ENCODE measurements at places on chromosomes 11 and 22.
A peak's percentile ranks its signal among the peaks of the same experiment; 100 is the strongest.

GRCh38 chr11:65854852-65855837 is 2.8 kb downstream of the CFL1 start:
- no peak for DNase-seq

DNA sequence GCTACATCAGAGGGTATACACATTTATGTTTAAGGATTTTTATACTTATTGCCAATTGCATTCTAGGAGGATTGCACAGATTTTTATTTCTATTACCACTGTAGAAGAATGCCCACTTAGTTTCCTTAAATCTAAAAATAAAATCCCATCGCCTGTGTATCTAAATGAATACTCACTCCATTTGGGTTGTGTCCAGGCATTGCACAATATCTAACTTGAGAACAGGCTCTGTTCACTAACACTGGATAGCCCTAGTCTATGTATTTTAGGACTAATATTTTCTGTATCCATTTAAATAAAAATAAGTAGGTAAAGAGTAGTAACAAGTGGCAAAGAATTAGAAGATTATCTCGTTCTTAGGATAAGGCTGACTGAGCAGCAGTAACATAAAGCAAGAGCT is 4.1 kb downstream of the C11orf52 start:
- peak; percentile 76 for DNase-seq

DNA sequence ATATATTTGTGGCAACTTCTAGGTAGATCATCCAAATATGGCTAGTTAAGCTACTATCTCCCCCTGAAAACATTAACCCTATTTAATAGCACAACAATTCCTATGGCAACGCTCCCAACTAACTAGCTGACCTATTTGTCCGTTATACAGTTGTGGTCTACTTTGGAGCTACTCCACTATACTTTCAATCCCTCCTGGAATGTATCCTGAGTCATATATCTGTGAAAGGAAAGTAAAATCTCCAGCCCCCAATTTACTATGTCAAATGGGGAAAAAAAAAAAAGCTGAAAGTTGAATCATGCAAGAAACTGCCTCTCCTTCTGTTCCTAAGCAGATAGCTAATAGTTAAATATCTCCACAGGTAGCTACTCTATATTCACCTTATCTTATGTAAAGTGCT is 128.5 kb downstream of the CD44 start:
- DNase-seq, result peak; percentile 90

- peak; percentile 35 for DNase-seq
Measured at GRCh38 chr11:85627332-85627997, at the start of gene DLG2. TSS of gene DLG2 (minus strand) at chr11:85627344.

DNA sequence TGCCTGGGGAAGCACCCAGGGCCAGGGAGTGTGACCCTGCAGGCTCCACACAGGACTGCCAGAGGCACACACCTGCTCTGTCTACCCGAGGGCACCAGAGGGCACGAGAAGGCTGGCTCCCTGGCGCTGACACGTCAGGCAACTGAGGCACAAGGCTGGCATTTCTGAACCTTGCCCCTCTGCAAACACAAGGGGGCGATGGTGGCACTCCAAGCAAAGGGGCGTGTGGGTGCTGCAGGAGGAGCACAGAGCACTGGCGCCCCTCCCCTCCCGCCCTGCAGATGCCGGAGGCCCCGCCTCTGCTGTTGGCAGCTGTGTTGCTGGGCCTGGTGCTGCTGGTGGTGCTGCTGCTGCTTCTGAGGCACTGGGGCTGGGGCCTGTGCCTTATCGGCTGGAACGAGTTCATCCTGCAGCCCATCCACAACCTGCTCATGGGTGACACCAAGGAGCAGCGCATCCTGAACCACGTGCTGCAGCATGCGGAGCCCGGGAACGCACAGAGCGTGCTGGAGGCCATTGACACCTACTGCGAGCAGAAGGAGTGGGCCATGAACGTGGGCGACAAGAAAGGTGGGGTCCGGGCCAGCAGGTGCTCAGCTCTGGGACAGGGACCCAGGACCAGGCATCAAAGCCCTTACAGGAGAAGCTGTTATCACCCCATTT is 20.8 kb upstream of the TXNRD2 start:
- DNase-seq, result peak; percentile 76

DNA sequence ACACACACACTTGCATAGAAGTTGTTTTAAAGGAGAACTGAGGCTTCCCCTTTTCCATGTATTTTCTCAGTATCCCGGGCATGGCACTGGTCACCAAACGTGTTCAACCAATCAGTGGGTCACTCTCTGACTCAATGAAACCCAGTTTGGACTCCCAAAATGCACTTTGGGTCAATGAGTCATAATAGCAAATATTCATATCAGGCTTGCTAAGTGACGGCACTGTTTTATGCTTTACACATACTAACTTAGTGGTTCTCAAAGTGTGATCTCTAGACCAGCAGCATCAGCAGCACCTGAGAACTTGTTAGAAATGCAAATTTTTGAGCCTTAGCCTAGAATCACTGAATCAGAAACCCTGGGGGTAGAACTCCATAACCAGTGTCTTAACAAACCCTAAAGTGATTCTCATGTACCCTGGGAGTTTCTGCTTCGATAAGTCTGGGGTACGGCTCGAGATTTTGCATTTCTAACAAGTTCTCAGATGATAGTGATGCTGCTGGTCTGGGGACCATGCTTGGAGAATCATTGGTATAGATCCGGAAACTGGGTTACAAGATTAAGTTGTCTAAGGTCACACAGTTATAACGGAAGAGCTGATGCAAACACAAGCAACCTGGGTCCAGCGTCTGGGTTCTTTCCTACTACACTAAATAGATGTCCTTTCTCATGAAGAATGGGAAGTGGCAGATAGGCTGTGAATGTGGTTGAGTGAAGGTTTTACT is 35.6 kb downstream of the ETS1 start:
- no peak for DNase-seq

DNA sequence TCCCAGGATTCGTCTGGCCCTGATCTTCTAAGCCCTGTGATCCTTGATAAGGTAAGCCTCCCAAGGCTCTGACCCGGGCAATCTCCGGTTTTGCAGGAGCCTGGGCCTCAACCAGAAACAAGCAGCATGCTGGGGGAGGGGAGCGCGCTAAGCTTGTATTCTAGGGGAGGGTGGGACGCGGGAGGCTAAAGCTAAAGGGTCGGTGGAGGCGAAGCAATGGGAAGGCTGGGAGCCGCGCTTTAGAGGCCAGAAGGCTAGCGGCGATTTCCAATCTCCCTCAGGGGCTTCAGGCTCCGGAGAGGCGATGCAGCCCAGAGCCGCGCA is 753 bp downstream of the PTPN5 start:
- DNase-seq, result no peak

GRCh38 chr11:100562128-100562527 is 125.0 kb upstream of the ARHGAP42 start:
- peak; percentile 85 for DNase-seq

DNA sequence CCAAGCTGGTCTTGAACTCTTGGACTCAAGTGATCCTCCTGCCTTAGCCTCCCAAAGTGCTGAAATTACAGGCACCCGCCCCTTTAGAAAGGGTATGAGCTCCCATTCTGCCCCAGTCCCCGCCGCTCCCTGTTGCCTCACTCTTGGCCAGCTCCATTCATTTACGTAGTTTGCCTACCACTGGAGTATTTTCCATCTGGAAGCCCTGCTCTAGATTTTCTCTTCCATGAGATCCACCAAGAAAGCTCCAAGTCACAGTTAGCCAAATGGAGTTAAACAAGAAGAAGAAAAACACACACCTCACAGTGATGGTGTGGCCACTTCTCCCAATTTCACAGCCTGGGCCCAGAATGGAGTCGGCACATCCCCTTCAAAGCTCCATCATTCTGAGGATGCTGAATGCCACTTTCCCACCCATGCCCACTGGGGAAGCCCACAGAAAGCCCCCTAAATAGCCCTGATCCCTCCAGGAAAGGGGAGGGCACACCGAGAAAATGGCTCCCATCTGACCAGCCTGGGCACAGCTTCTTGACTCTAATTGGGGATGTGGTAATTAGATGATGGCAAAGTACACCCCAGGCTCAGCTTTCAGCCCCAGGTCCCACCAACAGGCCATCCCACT is 381.2 kb downstream of the MN1 start:
- peak; percentile 63 for DNase-seq

DNA sequence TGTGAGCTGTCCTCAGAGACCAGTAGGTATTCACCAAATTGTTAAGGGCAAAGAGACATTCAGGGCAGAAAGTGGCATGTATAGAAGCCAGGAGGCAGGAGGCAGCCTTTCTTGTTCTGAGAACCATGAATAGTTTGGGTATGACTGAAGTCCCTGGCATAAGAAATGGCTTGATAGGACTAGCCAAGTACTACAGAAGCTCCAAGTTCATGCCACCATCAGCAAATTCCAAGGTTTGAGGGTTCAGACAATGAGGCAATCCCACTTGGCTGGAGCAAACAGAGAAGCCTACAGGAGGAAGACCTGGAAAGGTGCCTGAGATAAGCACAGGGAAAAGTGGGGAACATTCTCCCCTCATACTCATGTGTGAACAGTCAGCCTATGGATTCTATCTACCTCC is 25.8 kb downstream of the XRRA1 start:
- no peak for DNase-seq

DNA sequence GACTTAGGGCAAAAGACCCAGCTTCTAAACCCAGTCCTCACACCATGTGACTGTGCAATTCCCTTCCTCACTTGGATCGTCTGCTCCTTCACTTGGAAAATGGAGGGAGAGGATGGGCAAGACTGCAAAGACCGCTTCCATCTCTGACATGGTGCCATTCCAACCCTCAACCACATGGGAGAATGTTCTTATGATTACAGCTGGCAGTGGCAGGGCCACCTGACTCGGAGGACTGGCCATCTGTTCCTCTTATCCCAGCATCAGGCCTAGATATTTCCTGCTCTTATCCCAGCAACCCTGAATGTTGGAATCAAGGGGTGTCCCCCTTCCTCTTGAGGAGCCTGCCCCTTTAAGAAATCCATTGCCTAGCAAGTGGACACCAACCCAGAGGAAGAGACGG is 15.4 kb downstream of the DSCAML1 start:
- DNase-seq, result no peak

GRCh38 chr11:104464691-104465090 is 300.7 kb upstream of the PDGFD start:
- DNase-seq, result no peak

- DNase-seq, result no peak
Measured at GRCh38 chr22:38043151-38044039, 13.8 kb upstream of the PICK1 start.
